ENCODE measurements at places on chromosomes 5 and 9.

DNA sequence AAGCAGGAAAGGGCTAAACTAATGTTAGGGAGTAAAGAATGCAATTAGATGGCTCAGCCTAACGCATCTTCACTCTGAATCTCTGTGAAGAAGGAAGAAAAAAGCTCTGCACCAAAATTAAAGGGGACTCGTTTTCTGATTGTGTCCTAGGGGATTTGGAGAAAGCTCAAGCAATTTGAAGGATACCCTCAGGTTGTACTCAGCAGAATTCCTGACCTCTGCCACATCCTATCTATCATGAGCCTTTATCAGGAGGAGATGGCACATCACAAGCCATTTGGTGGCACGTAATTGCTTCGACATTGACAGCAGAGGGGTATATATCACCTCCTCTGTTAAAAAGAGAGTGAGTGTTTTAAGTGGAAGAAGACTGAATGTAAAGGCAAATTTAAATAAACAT lies 32.2 kb upstream of the EBF1 start:
- no peak for DNase-seq

GRCh38 chr9:112647596-112647995 lies 70.3 kb downstream of the INIP start:
- DNase-seq, result no peak

DNA sequence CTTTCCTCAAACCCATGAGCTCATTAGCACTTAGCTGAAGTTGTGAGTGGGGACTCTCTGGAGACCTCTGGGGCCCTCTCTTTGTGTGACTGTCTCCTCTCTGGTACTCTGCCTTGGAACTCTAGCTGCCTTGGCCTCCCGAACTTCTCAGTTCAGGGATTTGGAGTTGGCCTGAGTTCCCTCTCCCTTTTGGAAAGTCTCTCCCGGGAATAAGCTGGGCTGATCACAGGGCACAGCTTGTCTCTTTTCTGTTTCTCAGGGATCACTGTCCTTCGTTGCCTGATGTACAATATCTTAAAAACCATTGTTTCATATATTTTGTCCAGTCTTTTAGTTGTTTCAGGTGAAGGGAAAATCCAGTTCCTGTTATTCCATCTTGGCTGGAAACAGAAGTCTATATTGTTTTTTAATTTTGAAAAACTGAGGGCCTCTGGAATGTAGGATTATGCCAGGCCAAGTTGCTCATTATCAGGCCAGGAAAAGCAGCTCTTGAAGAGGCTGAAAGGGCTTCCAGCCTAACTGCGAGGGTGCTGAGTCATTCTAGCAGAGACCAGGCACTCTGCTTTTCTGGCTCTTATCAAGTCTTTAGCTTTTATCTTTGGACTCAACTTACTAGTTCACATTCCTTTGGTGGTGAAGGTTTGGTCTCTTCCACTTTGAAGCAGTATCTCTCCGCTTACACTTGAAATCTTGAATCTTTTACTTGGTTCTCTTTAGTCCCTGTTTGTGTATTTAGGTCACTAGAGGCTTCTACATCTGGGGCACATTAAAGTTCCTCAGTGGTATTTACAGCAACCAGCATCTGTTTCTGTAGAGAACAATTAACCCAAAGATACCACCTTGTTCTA lies 8.4 kb upstream of the RGS3 start:
- no peak for DNase-seq

DNA sequence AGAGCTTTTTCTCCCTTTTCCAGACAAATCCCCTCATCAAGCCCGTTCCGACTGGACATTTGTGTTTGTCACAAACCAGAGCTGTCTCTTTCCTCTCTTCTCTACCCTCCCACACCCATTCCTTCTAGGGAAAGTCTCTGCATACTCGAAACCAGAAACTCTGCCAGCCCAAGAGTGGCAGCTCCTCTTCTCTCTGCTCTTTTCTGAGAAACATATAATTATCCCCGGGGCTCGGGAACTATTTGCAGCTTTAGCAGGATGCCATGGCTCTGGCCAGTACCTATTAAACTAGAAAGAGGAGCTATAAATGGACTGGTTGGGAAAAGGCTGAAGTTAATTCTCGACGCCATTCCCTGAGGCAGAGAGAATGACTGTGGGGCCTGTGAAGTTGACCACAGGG lies 82.6 kb downstream of the SH3PXD2B start:
- no peak for DNase-seq

- DNase-seq, result no peak
Measured at GRCh38 chr5:180526269-180526668, 32.1 kb downstream of the CNOT6 start.

DNA sequence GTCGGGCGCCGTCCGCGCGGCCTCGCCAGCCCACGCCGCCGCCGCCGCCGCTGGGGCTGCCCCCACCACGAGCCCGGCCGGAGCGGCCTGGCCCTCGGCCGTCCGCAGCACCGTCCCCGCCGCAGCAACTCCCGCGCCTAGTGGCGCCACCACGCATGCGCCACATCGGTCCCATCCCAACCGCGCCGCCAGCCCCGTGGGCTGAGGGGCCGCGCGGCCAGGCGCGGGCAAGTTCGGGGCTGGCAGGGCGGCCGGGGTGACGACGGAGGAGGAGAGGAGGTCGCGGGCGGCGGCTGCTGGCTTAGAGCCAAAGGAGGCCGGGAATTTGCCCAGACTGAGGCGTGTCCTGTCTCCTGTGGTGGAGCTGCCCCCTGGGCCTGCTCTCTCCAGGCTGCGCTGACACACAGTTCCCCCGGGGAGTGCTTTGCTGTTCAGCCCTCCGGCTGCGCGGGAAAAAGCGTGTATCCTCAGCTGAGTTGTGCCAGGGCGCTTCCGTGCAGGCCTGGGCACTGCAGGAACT lies at the start of gene TUSC1:
Gene TUSC1 (minus strand): TSS at position 298 of the 520 bp plus-strand sequence. CDS start 132 bp downstream, at position 166.
- DNase-seq, result no peak

DNA sequence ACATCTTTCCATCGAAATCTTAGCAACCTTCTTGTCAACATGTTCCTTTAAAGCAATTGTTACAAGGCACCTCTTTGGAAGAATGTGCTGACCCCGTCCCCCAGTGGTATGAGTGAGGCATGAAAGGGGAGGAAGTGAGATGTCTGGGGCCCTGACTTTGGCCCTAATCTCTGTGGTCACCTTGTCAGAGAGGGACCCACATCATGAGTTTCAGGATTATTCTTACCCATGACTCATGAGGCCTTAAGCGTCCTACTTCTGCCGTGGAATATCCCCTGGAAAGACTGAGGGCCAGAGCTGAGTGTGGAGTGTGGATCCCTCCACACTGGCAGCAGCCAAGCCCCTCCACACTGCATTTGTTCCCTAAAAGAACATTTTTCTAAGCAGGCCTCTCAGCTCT lies 81.2 kb downstream of the FSTL4 start:
- no peak for DNase-seq

- no peak for DNase-seq
Measured at GRCh38 chr5:80973027-80973426, 12.9 kb downstream of the RASGRF2 start.

GRCh38 chr9:72524820-72525540 lies 3.6 kb downstream of the TMC1 start:
- no peak for DNase-seq

- DNase-seq, result no peak
Measured at GRCh38 chr5:143691945-143692290, 120.0 kb upstream of the HMHB1 start.

DNA sequence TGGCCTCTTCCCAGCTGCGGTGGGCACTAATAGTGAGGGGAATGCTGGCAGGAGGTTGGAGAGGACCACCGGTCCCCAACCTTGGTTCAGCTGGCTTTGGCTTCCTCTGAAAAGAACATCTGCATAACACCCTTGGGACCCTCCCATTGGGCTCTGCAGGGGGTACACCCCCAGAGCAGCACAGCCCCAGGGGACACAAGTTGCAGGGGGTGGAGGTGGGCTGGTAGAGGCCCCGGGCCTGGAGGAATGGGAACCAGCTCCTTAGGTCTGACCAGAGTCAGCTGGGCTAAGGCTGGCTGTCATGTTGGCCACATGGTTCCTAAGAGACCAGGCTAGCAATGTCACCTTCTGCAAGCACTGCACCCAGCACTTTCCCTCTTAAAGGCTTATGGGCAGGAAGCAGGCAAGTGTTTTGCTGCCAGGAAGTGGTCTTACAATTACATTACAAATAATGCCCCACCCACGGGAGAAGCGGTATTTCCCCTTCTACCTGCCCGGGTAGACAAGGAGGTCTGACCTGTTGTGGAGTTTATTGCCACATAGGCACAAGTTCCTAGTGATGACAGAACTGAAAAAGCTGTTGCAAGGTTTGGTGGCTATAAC lies 18.1 kb downstream of the GCNT4 start:
- no peak for DNase-seq
